ENCODE measurements at places on chromosomes 4 and X.

DNA sequence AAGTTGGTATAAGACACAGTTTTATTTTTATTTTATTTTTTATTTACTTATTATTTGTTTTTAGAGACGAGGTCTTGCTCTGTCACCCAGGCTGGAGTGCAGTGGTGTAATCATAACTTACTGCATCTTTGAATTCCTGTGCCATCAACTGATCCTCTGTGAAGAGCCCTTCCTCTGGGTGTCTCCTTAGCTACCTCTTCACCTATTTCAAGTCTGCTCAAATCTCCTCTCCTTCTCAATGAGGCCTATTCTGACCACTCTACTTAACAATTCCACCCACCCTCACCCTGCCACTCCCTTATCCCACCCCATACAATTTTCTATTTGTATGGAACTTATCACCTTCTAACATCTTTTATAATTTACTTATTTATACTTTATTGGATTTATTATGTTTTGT is 183.4 kb downstream of the PPP3CA start:
- no peak for DNase-seq

DNA sequence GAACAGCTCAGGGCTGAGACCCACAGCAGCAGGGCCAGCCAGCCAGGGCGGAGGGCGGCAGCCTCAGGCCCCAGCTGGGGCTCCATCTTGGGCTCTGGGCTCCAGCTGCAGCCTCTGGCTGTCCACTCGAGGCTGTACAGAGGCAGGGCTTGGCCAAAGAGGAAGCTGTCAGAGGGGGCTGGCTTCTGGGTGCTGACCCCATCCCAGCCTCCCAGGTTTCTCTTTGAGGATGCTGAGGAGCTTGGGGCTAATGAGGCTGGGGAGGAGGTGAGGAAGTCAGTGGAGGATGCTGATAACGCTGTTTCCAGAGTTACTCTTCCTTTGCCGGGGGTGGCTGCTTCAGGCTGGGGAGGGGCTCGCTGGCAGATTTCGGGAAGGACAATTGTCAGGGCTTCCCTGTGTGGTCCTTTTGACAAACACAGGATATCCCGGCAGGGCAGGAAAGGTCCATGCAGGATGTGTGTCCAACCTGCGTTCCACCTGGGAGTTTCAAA is at the start of gene DIPK2B:
DIPK2B (minus strand) TSS at position 136 of the 494 bp plus-strand sequence; CDS start at position 86, 50 bp downstream.
- no peak for DNase-seq

- no peak for DNase-seq
Observed at GRCh38 chr4:40193016-40193571, 3.7 kb upstream of the RHOH start.

GRCh38 chrX:153971124-153971449 is 531 bp downstream of the HCFC1 start:
- no peak for DNase-seq

DNA sequence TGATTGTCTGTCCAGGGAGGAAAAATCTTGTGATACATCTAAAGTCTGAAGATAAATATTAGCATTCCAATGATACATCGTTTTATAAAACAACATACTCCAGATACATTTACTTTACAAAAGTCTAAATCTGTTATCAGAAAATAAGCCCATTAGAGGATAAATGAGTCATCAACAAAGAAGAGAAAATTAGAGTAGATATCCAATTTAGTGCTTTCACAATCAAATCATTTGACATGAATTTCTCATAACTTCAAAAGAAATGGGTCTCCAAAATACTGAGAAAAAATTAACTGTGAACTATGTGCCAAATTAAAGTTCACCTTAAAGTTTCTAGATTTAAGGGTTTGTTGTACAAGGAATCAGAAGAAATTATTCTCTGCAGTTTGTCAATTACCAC is 213.8 kb downstream of the ANK2 start:
- no peak for DNase-seq

- no peak for DNase-seq
Observed at GRCh38 chr4:109649872-109650271, 53.4 kb downstream of the CASP6 start.
